RPMI7951 (cell line): ENCODE measurements at places on chromosomes 12 and 14. TPM values are rescaled to one million over a fixed set of nuclear protein-coding genes. Genes with fewer than 3 reads are reported as not detected.

The TCTN2 gene
- total RNA-seq: 15.2 and 18.3 TPM in 2 replicates

The SYT10 gene
- total RNA-seq: under 0.01 TPM in 1 of 2 replicates, not detected in the other

The SOX5 gene
- total RNA-seq: 1.3 and 1.4 TPM in 2 replicates

The BCAT1 gene
- 85.7 and 108 TPM in 2 replicates for total RNA-seq

The RASAL1 gene
- not detected in 2 replicates for total RNA-seq

The DTX1 gene
- not detected in 2 replicates for total RNA-seq

The SDSL gene
- total RNA-seq: 5.5 and 5.6 TPM in 2 replicates

The BEGAIN gene
- not detected in 2 replicates for total RNA-seq

The RDH12 gene
- not detected in 2 replicates for total RNA-seq

The ARHGDIB gene
- 128 and 175 TPM in 2 replicates for total RNA-seq

The MAP4K5 gene
- total RNA-seq: 30.5 and 51.4 TPM in 2 replicates

The ZFP36L1 gene
- 85.8 and 126 TPM in 2 replicates for total RNA-seq
